Stimulated activated CD4-positive, alpha-beta T cell treated with anti-CD3 and anti-CD28 coated beads, Interleukin-4, amount 100 ng/mL, for 48 hours (primary cell): ENCODE measurements at places on chromosomes 1 and 21.

DNA sequence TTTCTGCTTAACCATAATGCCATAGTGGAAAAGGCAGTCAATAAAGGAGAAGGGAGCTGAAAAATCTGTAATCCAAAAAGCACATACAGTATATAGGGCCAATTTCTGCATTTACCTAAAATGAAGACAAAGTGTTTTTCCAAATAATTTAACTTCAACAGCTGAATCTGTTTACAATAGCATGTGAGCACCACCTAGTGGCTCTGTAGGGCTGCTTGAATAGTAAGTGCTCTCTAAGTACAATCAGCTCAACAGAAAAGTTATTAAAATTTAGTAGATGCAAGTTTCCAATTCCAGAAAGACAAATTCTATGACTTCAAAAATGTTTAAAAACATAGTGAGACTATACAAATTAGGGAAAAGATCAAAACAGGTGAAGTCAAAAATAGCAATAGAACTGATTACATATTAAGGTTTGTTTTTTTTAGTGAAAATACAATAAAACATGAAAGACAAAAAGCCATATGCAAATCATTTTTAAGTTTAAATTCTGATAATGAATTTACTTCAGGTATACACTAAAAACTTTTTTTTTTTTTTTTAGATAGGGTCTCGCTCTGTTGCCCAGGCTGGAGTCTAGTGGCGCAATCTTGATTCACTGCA, 220.0 kb downstream of the SETD4 start:
- peak; percentile 35 for DNase-seq

DNA sequence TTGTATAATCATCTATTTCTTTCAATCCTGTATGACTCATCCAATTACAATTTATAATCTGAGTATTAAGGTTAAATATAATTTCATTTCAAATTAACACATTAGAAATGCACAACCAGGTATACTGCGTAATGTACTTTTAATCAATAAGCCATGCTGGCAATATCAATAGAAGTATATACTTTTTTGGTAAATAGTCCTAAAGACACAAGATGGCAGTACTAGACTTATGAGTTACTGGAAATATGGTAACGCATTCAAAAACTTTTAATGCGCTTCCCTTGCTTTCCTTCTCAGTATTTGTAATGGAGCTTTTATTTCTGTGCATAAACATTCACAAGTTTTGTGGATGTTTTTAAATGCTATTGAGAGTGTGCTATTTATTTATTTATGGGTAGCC, 1162.0 kb upstream of the TMPRSS15 start:
- DNase-seq, result no peak

DNA sequence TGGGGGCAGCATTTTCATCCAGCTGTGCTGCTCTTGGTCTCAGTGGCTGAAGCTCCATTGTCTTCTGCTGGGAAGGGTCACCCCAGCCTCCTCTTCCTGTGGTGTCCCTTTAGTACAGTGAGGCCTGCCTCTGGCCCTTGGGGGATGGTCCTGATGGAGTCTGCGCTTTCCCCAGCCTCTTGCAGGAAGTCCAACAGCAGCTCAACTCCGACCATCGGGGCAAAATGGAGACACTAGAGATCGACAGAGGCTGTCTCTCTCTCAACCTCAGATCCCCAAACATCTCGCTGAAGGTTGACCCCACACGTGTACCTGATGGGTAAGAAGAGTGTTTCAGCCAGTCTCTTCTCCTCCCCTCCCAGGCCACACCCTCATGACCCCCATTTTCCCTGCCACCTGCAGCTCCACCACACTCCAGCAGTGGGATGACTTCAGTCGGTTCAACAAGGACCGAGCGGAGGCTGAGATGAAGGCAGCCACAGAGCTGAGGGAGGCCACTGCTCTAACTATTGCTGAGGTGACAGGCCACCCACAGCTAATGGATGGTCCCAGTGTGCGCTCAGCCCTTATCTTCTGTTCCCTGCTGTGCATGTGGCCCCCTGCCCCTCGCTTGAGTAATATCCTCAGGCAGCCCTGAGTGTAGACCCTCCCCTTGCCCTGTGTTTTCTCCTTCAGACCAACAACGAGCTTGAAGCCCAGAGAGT, 2.0 kb upstream of the ADPRS start:
- DNase-seq, result no peak

- DNase-seq, result no peak
These were observed 20.2 kb downstream of the LDLRAP1 start for GRCh38 chr1:25563330-25564215.

DNA sequence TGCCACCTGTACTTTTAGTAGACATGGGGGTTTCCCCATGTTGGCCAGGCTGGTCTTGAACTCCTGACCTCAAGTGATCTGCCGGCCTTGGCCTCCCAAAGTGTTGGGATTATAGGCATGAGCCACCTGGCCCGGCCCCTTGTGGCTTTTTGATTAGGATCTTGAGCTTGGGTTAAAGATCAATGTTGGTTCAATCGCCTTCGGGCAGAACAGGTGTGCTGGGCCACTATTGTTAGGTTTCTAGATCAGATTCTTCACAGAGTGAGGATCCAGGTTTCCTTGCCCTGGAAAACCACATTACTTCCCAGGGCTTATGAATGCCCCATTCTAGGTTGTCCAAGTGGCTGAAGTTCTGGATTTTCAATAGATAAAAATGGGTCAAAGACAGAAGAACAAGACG, 6.1 kb downstream of the ETV3 start:
- no peak for DNase-seq

DNA sequence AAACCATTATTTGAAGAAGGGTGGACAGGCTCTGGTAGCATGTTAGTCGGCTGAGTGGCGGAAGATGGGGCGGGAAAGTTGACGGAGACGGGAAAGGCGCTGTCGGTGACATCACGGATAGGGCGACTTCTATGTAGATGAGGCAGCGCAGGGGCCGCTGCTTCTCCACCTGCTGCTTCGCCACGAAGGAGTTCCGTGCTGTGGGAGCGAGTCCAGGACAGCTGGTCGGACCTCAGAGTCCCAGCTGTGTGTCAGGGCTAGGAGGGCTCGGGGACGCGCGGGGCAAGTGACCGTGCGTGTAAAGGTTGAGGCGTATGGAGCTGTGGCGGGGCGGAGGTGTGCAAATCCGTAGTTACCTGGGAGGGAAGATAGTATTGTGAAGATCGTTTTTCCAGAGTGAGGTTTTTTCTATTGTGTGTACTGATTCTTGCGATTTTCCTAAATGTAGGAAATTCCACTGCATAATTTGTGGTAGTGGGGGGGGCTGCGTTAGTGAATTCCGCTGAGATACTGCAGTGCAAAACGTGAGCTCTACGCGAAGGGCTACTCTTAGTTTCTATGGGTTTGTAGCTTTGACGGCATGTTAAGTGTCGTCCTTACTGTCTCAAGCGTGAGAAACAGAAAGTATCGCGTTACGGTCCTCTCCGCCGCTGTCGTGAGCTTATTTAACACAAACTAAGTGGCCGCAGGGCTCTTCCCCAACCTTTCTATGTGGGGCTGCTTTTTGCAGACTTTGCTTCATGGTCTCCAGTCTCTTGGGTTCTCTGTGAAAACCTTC, 111.2 kb upstream of the NBPF11 start:
- peak; percentile 62 for DNase-seq

DNA sequence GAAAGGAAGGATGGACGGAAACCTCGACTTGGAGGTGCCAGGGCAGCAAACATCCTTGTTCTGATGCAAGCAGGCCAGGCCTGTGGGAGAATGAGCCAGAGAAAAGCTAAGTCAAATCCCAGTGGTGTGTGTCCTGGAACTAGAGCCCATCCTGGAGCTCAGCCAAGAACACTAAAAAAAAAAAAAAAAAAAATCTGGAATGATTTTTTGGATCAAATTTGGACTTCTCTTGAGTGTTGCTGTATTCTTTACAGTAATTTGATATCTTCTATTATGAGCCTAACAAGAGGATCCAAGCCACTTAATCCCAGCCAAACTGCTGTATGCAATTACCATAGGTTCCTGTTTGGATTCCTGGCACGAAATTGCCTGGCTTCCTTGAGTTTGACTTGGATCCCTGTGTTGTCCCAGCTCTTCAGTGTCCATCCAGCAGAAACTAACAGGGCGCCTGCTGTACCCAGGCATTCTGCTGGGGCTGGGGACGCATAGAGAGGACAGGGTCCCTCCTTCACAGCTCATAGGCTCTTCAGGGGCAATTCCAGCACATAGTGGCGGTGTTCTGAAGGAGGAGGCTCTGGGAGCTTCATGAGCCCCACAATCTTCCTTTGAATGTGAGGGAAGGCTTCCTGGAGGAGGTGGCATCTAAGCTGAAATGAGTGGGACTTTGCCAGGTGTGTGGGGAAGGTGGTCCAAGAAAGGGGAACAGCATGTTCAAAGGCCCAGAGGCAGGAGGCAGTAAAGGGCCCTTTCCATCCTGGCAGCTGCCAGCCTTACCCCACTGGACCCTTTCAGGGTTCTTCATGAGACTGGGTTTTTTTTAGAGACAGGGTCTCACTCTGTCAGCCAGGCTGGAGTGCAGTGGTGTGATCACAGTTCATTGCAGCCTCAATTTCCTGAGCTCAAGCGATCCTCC, 24.7 kb downstream of the EPHX1 start:
- DNase-seq, result no peak

GRCh38 chr21:34333121-34333739, 30.6 kb upstream of the KCNE2 start:
- DNase-seq, result no peak

- no peak for DNase-seq
These were observed 15.2 kb downstream of the ITPKB start for GRCh38 chr1:226723657-226724532.

DNA sequence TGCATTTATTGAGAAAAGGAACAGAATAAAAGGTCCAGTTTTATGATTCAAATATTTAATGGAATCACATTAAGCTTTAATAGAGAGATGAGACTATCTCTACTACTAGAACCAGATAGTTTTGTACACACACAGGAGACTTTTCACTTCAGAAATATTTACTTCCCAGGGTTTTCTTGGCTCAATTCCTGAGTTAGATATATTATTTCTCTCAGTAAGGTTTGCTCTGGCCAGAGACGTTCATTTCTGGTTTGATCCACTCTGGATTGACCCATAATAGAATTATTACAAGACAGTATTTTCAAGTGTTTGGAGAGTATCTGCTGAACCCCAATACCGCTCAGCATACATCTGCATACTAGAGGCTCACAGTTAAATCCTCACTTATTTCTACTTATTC, 1.3 kb upstream of the RCOR3 start:
- no peak for DNase-seq

DNA sequence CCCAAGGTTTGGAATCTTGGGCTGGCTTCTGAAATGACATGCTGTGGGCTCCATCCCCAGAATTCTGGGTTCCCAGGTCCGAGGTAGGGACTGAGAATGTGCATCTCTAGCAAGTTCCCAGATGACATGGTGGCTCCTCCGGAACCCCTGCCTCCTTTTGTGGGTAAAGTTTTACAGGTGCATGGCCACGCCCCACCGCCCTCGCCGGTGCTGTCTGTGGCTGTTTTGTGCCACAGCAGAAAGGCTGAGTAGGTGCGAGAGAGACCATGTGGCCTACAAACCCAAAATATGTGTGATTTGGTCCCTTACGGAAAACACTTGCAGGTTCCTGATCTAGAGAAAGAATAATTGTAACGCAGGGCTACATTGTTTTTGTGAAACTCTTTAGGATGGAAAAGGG, 30.9 kb downstream of the SKI start:
- DNase-seq, result peak; percentile 44

DNA sequence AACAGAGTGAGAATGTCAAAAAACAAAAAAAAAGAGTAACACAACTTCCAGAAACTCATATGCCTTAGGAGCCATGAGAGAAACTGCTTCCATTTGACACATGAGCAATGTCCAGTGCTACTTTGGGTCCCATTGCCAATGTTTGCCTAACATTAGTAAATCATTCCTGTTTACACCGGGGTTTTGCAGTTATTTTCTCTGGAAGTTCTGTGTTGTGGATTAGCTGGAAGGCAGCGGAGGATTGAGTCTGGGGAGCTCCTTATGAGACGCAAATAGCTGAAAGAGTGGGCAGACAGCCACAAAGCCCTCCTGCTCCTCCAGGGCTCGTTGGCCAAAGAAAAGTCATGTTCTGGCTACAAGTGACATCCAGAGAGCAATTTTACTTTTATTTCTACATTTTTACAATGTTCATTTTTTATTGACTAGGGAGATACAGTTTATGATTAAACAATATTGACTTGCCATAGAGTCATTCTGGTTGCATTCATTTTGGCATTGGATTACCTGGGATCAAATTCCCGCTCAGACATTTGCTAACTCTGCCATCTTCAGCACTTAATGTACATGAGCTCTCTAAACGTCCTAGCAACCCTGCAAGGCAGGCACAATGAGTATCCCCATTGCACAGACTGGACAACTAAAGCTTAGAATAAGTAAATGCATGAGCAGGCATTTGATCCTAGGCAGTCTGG, 66.4 kb upstream of the GALNT2 start:
- no peak for DNase-seq

GRCh38 chr1:64861611-64862010, 104.7 kb downstream of the JAK1 start:
- DNase-seq, result no peak

- DNase-seq, result no peak
These were observed at the start of gene EFNA3 for GRCh38 chr1:155078469-155079209. EFNA3 (plus strand) TSS chr1:155078837; CDS start chr1:155078942, 105 bp downstream.
